ENCODE measurements at places on chromosomes 7 and 10.

DNA sequence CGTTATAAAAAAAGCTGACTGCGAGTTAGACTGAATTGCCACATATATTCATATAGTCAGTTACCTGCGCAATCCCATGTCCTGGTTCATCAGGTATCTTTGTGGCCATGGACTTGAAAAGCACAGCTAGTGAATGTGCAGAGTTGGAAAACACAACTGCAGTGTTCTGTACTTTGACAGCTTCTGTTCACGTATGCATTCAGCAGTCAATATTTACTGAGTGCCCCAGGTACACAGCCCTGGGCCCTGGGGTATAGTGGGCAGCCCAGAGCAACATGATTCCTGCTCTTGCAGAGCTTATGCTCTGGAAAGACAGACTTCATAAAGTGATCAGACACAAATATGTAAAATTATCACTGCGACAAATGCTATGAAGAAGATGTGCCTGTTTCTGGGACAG is 313.9 kb downstream of the PHTF2 start:
- DNase-seq = no peak

DNA sequence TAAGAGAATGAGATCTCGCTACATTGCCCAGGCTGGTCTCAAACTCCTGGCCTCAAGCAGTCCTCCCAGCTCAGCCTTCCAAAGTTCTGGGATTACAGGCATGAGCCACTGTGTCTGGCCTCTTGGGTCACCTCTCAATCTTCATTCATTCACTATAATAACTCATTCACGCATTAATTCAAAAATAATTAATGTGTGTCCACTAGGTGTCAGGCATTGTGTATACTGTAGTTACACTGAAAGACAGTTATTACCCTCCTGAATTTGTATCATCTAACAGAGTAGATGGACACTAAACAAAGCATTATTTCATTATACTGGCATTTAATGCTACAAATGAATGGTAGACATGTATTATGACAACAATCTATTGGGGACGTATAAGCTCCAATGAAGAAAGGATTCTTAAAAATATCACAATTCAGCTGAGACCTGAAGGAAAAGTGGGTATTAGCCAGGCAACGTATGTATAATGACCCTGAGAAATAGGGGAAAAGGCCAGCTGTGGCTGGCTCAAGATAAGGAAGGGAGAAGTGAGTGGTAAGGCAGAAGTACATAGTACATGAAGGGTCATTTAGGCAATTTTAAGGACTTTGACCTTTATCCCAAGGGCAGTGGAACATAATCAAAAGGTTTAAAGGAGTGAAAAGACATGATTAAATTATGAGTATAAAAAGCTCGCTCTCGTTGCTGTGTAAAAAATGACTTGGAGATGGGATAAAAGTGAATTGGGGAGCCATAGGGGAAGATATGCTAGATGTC is 150.7 kb downstream of the BTAF1 start:
- no peak for DNase-seq

DNA sequence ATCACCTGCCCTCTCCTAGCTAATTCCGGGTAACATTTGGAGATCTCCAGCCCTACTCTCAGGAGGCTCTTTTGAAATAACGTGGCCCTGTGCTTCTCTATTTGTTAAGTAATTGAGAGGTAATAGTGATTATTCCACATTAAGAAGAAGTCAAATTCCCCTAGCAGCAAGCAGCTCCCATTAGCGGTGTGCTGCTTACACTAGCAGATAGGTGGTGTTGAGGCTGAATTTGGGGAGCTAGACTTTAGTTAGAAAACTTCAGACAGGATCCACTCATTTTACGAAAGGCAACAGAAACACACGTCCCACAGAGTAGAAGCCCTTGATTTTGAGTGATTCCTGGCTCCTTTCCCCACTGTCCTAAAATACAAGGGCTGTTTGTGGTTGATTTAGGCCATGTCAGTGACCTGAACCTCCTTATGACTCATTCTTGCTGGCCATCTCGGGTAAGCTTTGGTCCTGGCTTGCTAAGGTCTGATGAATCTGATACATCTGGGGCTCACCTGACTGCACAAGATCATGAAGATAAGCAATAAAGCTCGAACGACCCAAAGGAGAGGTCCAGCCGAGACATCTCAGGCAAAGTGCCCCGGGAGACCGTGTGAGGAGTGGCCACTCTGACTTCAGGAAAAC is 77.2 kb downstream of the FAM204A start:
- DNase-seq = no peak

DNA sequence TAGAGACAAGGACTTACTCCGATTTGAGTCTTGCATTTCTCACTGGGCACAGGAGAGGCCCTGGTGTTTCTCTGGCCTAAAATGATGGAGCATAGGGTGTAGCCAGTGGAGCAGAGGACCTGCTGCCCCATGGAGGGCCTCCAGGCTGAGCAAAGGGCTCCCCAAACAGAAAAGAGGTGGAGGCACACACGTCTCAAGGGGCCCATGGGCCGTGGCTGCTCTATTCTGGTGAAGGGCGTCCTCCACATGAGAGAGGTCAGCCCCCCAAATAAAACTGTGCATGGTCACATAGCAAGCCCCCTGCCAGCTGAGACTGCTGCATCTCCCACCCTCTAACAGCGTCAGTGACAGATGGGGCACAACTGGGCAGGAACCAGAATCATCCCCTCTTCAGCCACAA is 41.4 kb downstream of the MYO1G start:
- no peak for DNase-seq

GRCh38 chr7:109235316-109235715 is 665.6 kb downstream of the DNAJB9 start:
- no peak for DNase-seq

GRCh38 chr7:42100156-42100508 is 136.9 kb downstream of the GLI3 start:
- no peak for DNase-seq

DNA sequence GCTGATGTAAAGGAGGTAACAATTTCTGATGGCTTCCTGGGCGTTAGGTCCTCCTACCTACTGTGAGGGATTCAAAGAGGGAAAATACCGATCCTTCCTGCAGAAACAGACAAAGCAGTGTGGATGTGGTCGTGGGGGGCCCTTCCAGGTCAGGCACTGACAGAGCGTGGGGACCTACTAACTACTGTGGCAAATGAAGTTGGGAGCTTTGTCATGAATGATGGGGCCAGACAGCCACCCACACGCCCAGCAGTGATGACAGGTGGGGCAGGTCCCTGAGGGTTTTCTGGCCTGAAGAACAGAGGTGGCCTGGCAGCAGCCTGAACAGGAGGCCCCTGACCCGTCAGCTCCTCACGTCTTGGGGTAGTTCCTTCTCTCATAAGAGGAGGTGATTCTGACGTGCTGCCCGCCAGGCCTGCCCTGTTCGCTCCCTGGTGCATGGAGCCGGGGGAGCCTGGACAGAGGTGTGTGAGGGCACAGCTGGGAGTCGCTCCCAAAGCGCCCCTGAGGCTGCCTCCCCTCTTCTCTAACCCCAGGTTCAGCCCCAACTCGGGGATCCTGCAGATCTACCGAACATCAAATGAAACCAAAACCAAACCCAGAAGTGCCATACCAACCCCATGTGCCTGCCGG is 4.2 kb downstream of the ATP6V0E2 start:
- no peak for DNase-seq

DNA sequence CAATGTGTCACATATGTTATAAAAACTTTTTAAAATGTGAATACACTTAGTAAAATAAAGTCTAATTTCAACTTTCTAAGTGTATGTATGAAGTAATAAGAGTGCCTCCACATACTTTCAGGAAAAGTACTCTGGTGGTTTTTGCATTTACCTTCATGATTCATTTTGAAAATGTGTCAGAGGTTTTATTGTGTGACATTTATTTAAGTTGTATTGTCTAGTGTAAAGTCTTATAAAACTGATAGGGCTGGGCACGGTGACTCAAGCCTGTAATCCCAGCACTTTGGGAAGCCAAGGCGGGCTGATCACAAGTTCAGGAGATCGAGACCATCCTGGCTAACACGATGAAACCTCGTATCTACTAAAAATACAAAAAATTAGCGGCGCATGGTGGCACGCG is 226.5 kb downstream of the ITGB1 start:
- DNase-seq = no peak

DNA sequence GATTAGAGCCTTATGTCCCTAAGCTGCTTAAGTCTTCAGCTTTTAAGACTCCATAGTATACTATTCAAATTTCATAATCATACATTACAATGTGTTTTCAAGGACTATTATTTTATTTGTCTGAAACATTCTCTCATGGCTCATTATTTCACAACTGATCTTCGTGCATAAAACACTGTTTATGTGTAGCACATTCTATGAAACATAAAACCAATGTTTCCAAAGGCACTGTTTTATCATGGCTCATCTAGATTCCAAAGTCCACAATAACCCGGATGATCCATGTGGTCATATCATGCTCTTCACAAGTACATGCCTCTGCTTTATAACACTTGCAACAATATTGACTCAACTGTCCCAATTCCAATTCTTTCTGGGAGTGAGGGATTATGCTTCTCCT is 806.1 kb downstream of the TNS3 start:
- DNase-seq = no peak

DNA sequence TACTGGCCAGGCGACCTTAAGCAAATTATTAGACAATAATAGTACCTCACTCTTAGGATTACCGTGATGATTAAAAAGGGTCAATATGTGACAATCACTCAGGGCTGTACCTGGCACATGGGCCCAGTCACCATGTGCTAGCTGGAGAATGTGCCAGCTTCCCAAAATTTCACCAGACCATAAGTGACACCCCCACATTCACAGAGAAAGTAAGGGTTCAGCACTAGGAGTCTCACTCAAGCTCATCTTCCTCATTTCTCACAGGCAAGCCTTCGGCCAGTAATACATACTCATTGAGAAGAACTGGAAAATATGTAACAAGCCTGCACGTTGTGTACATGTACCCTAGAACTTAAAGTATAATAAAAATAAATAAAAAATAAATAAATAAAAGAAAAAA is 22.4 kb upstream of the C10orf71 start:
- no peak for DNase-seq

- DNase-seq = no peak
Measured at GRCh38 chr10:97038688-97039087, 147.1 kb downstream of the SLIT1 start.

DNA sequence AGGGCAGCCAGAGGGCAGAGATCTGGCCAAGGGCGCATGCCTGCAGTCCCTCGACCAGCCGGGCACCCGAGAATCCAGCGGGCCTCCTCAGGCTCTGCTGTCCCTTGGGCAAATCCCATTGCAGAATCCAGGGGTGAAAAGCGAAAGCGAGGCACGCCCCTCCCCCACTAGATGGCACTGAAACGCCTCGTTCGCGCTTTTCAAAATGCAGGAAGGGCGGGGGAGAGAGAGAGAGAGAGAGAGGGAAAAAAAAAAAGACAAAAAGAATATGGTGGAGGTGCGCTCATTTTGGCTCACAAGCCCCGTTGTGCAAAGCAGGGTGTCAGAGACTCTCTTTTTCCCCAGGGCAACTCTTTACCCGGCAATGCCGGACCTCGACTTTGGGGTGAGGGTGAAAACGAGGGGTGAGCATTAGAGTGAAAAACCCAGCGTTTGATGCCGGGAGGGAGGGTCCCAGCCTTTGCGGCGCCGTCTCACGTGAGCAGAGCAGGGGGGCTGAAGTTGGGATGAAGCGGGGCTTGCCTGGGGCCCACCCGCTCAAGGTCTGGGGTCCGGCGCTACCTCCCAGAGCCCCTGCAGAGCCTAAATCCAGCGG is 2.5 kb upstream of the TMEM178B start:
- DNase-seq = peak; percentile 45

DNA sequence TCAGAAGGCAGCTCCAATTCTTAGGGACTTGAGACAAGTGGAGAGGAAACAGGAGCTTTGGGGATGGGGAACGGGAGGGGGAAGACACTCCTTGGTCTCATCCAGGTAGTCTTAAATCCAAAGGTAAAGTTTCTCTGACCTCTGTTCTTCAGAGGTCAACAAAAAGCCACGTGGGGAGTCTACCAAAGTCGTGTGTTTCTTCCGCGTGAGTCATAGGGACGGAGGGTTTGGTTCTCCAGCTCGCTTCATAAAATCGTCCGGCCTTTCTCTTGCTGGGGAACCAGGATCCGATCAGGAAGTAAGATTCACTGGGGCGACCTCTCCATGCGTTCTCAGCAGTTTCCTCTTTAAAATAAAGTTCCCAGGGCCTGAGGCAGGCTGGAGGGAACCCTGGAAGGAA is 275.7 kb downstream of the TCERG1L start:
- DNase-seq = no peak

GRCh38 chr7:81776161-81776560 is 6.3 kb upstream of the HGF start:
- no peak for DNase-seq

DNA sequence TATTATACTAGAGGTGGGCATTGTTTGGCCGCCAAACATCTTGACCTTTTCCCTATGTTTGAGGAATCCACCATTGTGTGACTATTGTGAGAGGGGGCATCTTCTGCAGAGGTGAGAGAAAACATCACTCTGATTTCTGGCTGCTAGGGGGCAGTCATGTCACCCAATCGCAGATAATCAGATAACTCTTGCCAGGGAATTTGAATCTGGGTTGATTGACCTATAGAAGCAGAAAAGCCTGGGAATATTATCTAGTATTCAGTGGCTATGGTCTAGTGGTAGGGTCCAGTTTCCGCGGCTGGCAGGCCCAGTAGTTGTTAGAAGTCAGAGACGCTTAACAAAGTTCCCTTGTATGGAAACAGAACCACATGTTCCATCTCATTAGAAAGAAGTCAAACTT is 808.5 kb downstream of the PHTF2 start:
- DNase-seq = no peak

DNA sequence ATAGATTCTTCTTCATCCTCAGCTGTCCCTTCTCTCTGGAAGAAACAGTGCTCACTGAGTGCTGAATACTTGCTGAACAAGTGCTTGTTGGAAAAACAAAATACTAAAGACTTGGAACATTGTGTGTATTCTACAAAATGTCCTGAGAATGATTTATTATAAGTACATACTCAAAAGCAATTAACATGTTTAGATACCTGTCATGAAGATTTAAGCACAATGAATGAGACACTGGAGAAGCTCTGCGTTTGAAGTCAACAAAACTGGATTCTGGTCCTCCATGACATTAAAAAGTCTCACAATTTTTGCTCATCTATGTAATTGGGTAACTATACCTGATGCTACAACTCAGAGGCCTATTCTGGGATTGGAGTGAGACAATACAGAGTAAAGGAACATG is 34.8 kb upstream of the LAMB1 start:
- no peak for DNase-seq

GRCh38 chr7:129948338-129948737 is 4.4 kb downstream of the UBE2H start:
- DNase-seq = no peak

DNA sequence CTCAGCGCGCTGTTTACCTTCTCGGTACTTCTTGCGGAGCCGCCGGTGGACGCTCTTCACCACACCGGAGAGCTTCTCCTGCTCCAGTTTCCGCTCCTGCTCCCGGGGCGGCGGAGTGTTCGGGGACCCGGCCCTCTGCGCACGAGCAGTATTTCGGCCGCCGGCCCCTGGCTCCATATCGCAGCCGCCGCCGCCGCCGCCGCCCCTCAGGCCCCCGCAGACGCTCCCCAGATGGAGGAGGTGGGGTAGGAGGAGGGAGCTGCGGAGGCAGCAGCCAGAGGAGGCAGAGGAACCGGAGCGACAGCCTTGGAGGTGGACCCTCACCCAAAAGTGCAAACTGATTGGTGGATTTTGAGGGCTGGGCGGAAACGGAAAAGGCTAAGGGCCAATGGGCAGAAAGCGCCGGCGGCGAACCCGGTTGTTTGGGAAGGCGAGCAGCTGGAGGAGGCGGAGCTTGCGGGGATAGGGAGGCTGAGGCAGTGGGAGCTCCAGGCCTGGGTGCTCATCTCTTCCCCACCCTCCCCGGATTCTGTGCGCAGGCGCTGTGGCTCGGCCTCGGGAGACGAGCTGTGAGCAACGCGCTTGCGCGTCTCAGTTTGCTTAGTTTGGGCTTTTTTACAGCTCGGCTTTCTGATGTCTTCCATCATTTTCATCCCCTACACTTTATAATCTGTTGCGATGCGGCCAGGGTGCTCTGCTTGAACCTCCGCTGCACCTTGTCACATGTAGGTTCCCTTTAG is 146.9 kb downstream of the GPR85 start:
- DNase-seq = peak; percentile 99
